ENCODE measurements at places on chromosomes 6 and 20. TPM values are rescaled to one million over a fixed set of nuclear protein-coding genes. Genes with fewer than 3 reads are reported as not detected.

NR2E1 gene
- total RNA-seq: not detected

STX11 gene
- total RNA-seq: 54.1 TPM

SYTL3 gene
- total RNA-seq: 13.9 TPM

GRCh38 chr6:40792183-40792582, 205.0 kb upstream of the LRFN2 start:
- no peak overlapping the region for H3K27ac ChIP-seq
- H3K4me1 ChIP-seq: no peaks in the 10 kb centered on the region
- H3K36me3 ChIP-seq: no peaks in the 10 kb centered on the region
- DNase-seq: no peak
- H3K27me3 ChIP-seq: no peaks in the 10 kb centered on the region

DNA sequence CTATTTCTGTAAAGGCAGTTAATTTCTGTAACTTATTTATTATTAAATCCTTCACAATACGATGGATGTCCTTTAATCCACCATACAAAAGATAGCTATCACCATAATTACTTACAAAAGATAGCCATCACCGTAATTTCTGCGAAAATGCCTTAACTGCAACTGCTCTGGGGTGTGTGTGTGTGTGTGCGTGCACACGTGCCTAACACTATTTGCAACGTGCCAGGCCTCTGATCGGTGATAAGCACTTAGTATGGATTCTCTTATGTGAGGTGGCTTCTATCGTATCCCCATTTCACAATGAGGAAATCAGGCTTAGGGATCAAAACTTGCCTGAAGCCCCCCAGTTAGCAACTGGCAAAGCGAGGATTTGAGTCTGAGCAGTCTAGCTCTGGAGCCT, 67.1 kb upstream of the RBM24 start:
- H3K4me1 ChIP-seq: no peaks in the 10 kb centered on the region
- no peak for DNase-seq

DNA sequence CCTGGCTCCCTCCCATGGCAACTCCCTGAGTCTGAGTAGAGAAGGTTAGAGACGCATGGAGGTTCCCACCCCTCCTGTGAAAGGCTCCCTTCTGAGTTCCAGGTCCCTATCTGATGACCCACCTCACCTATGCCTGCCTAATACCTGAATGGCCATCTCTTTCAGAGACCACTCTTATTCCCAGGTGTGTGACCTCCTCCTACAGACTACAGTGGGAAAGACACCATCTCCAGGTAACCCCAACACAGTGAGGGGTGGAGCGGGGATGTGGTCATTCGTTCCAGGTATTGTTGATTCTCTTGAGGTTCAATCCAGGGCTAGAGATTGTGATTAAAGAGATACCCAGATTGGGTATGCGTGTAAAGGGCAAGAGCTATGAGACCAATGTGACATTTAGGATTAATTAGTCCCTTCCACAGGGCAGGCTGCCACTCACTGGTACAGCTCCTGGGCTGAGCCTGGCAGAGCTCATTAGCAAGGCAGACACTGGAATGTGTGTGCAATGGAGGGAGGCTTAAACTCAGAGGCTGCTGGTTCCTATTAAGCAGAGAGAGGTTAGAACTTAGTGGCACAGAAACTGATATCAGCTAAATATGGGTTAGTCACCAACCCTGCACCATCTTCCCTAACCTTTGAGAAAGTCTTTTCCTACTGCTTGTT, 46.5 kb upstream of the IER3 start:
- H3K4me1 ChIP-seq: peaks cover 14% of the 10 kb centered on the region
- H3K27me3 ChIP-seq: no peaks in the 10 kb centered on the region
- H3K4me3 ChIP-seq: no peak overlapping the region
- no peak overlapping the region for H3K27ac ChIP-seq

- H3K27me3 ChIP-seq: peaks cover 41% of the 10 kb centered on the region
- H3K4me1 ChIP-seq: no peaks in the 10 kb centered on the region
- no peaks in the 10 kb centered on the region for H3K36me3 ChIP-seq
- H3K27ac ChIP-seq: no peak overlapping the region
These were observed 3.9 kb upstream of the PHACTR3 start for GRCh38 chr20:59600472-59600871.

- H3K4me1 ChIP-seq: no peaks in the 10 kb centered on the region
- no peak overlapping the region for H3K27ac ChIP-seq
- no peaks in the 10 kb centered on the region for H3K36me3 ChIP-seq
- no peaks in the 10 kb centered on the region for H3K27me3 ChIP-seq
- H3K4me3 ChIP-seq: no peak overlapping the region
- DNase-seq: no peak
These were observed 52.2 kb downstream of the ADGB start for GRCh38 chr6:146650799-146651481.

GRCh38 chr6:53899512-53899911, 104.7 kb downstream of the LRRC1 start:
- H3K4me3 ChIP-seq: no peak overlapping the region
- peaks cover 6% of the 10 kb centered on the region for H3K36me3 ChIP-seq
- DNase-seq: no peak
- H3K27ac ChIP-seq: no peak overlapping the region
- H3K4me1 ChIP-seq: peaks cover 9% of the 10 kb centered on the region
- no peaks in the 10 kb centered on the region for H3K27me3 ChIP-seq

- no peak overlapping the region for H3K4me3 ChIP-seq
- no peak for DNase-seq
- no peaks in the 10 kb centered on the region for H3K4me1 ChIP-seq
- no peaks in the 10 kb centered on the region for H3K36me3 ChIP-seq
These were observed 75.2 kb upstream of the PMEPA1 start for GRCh38 chr20:57785061-57785460.

- H3K27me3 ChIP-seq: no peaks in the 10 kb centered on the region
- H3K4me1 ChIP-seq: no peaks in the 10 kb centered on the region
- no peak for DNase-seq
- H3K27ac ChIP-seq: no peak overlapping the region
These were observed 268.8 kb upstream of the PRDM1 start for GRCh38 chr6:105817370-105817769.

DNA sequence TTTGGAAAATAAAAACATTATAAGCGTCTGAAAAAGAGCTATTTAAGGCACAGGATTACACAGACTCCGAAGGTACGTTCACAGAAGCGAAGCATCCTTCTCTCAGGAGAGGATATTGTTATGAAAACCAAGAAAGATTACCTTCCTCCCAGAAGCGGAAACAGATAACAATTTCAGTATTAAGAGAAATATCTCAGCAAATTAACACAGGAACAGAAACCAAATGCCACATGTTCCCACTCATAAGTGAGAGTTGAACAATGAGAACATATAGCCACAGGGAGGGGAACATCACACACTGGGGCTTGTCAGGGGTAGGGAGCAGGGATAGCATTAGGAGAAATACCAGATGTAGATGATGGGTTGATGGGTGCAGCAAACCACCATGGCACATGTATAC, 109.7 kb downstream of the CDK19 start:
- no peaks in the 10 kb centered on the region for H3K27me3 ChIP-seq
- no peak overlapping the region for H3K27ac ChIP-seq
- H3K4me3 ChIP-seq: no peak overlapping the region
- peaks cover 15% of the 10 kb centered on the region for H3K4me1 ChIP-seq

GRCh38 chr6:150745896-150746295, 119.6 kb upstream of the MTHFD1L start:
- no peak for DNase-seq
- no peak overlapping the region for H3K4me3 ChIP-seq
- H3K27me3 ChIP-seq: no peaks in the 10 kb centered on the region

GRCh38 chr20:40410028-40410427, 279.0 kb downstream of the MAFB start:
- no peak for DNase-seq
- H3K4me3 ChIP-seq: no peak overlapping the region
- no peaks in the 10 kb centered on the region for H3K27me3 ChIP-seq
- no peak overlapping the region for H3K27ac ChIP-seq
- H3K36me3 ChIP-seq: no peaks in the 10 kb centered on the region

Data from lower lobe of right lung (tissue), 2 donors.